ENCODE measurements at places on chromosomes 13 and 19. TPM values are rescaled to one million over a fixed set of nuclear protein-coding genes. Genes with fewer than 3 reads are reported as not detected.

The C19orf18 gene
- total RNA-seq: not detected

DNA sequence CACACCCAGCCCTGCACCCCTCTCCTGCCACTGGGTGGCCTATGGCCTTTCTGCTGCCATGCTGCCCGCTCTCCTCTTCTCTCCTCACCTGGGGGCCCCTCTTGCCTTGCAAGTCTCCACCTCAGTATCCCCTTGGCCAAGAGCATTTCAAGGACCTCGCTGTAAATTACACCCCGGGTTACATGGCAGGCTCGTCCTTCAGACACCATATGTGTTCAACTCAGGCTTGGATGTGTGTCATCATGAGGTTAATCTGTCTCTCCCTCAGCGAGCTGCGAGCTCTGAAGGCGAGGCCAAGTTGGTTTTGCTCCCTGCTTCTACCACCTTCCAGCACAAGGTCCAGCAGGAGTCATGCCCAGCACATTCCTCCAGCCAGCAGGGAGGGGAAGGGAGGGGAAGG is 74.8 kb upstream of the TM9SF2 start:
- no peak for DNase-seq

DNA sequence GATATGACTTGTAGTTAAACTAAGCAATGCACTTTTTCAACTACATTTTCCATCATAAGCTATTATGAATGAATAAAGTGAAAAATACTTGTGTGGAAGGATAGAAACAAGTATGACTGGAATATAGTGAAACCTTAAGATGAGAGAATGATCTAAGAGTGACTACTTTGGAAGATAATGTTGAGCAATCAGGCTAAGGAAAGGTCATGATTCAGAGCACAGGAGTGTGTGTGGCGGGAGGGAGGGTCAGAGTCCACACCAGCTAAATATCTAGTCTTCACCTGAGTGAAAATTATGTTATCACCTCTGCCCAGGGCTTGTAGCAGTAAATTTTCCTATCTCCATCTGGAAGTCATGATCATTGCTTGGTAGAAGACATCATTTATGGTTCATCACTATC is 833.4 kb upstream of the ATXN8OS start:
- no peak for DNase-seq

The ZNF665 gene
- total RNA-seq: not detected

Data from G401 (cell line).